ENCODE measurements at places on chromosomes 2 and 18. TPM values are rescaled to one million over a fixed set of nuclear protein-coding genes. Genes with fewer than 3 reads are reported as not detected.

The ALS2 gene
- total RNA-seq = 28.2 TPM

The PROKR1 gene
- not detected for total RNA-seq

GRCh38 chr2:211157856-211158463, 601.6 kb downstream of the CPS1 start:
- peak; percentile 55 for DNase-seq

DNA sequence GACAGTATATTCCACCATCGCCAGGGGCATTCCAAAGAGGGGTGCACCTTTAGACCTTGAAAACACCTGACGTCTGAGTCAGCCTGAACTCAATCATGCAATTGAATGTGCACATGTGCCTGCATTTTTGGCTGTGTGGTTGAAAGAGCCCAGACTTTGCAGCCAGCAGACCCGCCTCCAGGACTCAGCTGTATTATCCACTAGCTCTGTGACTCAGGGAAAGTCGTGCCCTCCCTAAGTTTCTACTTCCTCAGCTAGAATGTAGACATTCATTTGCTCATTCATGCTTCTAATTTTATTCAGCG, 94.2 kb downstream of the LRRC30 start:
- DNase-seq = peak; percentile 67

DNA sequence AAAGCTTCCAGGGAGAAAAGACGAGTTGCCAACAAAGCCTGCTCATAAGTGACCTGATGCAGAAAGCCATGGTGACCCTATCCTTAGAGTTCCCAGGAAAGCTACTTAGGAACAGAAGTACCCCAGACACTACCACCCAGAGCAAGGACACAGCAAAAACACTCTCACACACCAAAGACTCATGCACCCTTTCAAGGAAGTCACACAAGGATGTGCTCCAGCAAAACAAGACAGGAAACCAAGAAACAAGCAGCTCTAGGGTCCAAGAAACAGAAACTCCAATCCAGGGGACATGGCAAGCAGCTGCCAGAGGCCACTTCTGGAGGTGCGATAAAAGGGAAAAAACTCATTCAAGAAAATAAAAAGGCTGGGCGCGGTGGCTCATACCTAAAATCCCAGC, 5.7 kb downstream of the KIF1A start:
- no peak for DNase-seq

All from M059J (cell line).